Central memory CD8-positive, alpha-beta T cell (primary cell): ENCODE measurements at places on chromosomes 2 and 18.

DNA sequence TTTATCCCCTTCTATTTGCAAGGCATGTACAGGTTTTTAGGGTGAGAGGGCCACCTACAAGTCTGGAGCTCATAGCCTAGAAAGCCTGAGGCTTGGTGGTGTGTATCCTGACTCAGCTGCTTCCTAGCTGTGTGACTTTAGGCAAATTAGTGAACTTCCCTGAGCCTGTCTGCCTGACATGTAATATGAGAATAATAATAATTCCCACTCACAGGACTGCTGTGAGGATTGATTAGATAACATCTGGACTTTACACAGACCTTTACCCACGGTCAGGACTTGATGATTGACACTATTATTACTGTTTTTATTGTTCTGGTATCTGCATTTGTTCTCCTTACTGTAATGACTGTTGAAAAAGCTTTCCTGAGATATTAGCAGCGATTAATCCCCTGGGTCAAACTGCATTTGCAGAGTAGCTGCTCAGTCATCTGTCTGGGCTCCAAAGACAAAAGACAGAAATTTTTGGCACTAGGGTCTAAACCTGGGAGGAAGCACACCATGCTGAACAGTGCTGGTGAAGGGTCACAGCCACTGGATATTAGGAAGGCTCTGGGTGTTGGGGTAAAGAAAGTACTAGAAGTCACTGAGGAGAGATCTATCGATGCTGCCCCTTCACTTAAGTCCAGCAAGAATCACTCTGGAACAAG is 276.5 kb upstream of the FN1 start:
- DNase-seq: no peak

DNA sequence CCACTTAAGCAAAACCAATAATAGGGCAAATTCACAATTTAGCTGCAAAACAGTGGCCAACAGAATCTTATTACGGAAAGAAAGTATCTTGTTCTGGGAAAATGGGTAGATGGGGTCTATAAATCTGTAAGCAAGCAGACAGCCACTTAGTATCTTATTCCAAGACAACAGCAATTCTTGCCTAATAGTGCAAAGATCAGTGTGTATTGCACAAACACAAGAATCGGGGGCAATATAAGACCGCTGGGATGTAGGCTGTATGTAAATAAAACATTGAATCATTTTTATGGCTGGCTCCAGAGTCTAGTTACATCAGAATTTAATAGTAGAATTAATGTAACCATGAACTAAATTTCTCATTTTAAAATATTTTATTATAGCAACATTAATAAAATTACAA is 85.6 kb downstream of the FBXO15 start:
- DNase-seq: no peak

GRCh38 chr2:217162533-217162932 is 302.7 kb upstream of the TNP1 start:
- DNase-seq: no peak

- DNase-seq: no peak
Observed at GRCh38 chr2:218869064-218869463, 9.5 kb downstream of the WNT6 start.

DNA sequence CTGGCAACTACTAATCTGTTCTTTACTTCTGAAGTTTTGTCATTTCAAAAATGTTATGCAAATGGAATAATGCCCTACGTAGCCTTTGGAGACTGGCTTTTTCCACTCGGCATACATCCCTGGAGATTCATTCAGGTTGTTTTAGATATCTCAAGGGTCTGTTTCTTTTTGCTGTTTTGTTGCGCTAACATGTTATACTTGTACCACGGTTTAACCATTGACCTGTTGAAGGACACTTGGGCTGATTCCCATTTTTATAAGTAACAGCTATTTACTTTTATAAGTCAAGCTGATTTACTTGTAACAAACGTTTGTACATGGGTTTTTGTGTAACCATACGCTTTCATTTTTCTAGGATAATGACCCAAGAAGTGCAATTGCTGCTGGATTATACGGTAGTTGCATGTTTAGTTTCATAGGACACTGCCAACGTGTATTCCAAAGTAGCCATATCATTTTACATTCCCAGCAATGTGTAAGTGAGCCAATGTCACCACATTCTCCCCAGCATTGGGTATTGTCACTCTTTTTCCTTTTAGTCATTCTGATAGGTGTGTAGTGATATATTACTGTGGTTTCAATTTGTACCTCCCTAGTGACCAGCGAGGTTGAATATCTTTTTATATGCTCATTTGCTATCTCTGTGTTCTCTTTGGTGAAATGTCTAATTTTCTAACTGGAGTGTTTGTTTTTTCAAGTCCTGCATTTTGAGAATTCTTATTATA is 36.5 kb upstream of the STAT4 start:
- no peak for DNase-seq

- DNase-seq: no peak
Observed at GRCh38 chr2:232779465-232779864, 3.1 kb upstream of the KCNJ13 start.
